ENCODE measurements at places on chromosomes 3 and 15. TPM values are rescaled to one million over a fixed set of nuclear protein-coding genes. Genes with fewer than 3 reads are reported as not detected.

Gene SOX14
- not detected for total RNA-seq

Gene P3H2
- 0.03 TPM for total RNA-seq

Gene NDN
- 4.0 TPM for total RNA-seq

Gene PODXL2
- total RNA-seq = 73.2 TPM

Gene IQCF5
- not detected for total RNA-seq

Gene ACAA1
- 14.2 TPM for total RNA-seq

Gene CCDC39
- 0.03 TPM for total RNA-seq

Gene RETNLB
- total RNA-seq = not detected

Gene LEKR1
- not detected for total RNA-seq

Gene AQP9
- total RNA-seq = not detected

Gene PRTG
- 3.3 TPM for total RNA-seq

Gene B4GALT4
- total RNA-seq = 16.1 TPM

Gene COPS2
- total RNA-seq = 58.6 TPM

Gene RTP2
- total RNA-seq = 0.27 TPM

Gene ARHGEF26
- 6.2 TPM for total RNA-seq

Gene TGM5
- 0.20 TPM for total RNA-seq

GRCh38 chr15:75380773-75381172 lies 12.4 kb upstream of the MAN2C1 start:
- no peak for DNase-seq

DNA sequence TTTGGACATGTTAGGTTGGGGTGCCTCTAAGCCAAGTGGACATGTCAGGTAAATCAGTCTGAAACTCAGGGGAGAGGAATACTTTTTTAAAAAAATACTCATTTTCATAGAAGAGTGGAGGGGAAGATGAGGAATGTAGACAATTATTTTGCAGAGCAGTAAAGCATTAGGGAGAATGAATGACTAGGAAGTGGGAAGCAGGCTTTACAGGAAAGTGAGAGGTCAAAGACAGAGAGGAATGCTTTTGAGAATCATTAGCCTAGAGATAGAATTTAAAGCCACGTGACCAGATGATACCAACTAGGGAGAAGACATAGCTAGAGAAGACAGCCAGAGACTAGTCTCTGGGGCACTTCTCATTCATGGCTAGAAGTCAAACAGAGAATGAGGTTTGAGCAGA lies 91.0 kb downstream of the RAD18 start:
- DNase-seq = no peak

GRCh38 chr15:69414701-69415167 lies 585 bp downstream of the KIF23 start:
- DNase-seq = peak; percentile 81

DNA sequence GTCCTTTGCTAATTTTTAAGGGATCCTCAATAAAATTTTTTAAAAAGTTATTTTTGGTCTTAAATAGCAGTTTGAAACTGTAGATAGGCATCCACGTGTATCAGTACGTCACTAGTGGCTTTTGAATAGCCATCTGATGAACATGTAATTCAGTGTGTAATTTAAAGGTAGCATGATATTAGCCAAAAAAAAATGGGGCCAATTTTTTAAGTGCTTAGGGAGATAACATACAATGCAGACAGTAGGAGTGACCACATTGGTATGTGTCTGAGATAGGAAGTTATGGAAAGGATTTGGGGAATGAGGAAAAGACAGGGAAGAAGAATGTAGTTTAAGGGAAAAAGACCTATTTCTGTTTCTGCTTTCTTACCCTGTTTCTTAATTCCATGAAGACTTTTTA lies 2.5 kb downstream of the AP4E1 start:
- no peak for DNase-seq

- DNase-seq = no peak
Measured at GRCh38 chr3:151969026-151969642, 95.7 kb downstream of the SUCNR1 start.

GRCh38 chr15:80452166-80452565 lies 48.0 kb downstream of the ARNT2 start:
- DNase-seq = no peak

GRCh38 chr3:116394365-116394764 lies 50.9 kb downstream of the LSAMP start:
- peak; percentile 19 for DNase-seq

- DNase-seq = no peak
Measured at GRCh38 chr3:196216089-196216564, at the start of gene SLC51A. SLC51A (plus strand) TSS chr3:196216534; CDS start chr3:196216713, 179 bp downstream.

GRCh38 chr3:99409961-99410360 lies 228.4 kb upstream of the COL8A1 start:
- DNase-seq = no peak

DNA sequence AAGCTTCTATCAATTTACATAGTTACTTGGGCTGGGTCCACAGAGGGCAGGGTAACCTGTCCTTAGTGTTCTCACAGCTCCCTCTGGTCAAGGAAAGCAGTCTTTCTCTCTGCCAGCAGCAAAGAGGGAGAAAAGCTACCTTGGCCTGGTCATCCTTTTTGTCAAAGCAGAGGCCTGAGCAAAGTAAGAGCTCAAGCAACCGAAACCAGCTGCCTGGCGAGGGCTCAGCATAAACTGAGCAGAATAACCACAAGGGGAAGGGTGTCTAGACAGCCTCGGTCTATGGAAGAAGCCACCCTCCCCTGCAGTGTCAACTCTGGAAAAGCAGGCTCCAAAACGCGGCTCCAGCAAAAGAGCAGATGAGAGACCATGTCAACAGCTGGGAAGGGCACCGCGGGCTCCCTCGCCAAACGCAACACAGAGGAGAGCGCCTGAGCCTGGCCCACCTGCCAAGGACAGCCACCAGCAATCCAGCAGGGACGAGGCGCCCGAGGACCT lies 17.4 kb downstream of the LRIG1 start:
- no peak for DNase-seq

GRCh38 chr3:175288621-175289020 lies 429.5 kb downstream of the NAALADL2 start:
- DNase-seq = no peak

DNA sequence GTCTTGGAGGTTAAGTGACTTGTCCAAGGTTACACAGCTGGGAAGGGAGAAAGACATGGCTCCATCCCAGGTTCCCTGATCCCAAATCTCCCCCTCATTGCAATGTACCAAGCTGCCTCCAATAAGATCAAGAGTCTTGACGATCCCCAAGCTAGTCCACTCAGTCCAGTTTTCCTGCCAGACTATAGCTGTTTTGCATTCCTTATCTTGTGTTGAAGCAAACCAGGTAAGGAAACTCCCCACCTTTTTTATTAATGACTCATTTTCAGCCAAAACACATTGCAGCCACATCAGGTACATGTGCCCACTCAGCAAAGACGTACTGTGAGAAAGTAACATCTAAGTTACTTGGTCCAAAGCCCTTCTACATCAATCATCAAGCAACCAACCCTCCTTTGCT lies 41.9 kb downstream of the LIPC start:
- peak; percentile 78 for DNase-seq

DNA sequence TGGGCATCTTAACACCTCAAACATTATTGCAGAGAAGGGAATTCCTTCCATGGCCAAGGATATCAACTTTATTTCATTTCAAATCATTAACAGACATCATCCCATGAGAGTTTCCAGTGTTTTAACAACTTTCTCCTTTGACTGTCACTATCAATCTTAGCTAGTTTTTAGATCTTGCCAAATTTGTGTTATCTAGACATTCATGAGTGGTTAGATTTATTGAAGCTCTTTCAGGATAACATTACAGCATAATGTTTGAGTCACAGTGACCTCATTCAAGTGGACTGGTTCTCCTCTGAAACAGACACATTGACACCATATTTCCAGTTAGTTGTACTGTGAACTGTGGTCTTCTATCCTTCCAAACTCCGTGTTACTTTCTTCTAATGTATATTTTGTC lies 8.6 kb upstream of the TNFAIP8L3 start:
- DNase-seq = peak; percentile 39

- DNase-seq = no peak
Measured at GRCh38 chr3:175103298-175103697, 244.2 kb downstream of the NAALADL2 start.

GRCh38 chr3:148457886-148458285 lies 239.8 kb upstream of the AGTR1 start:
- DNase-seq = no peak

- no peak for DNase-seq
Measured at GRCh38 chr15:55872471-55872870, 120.9 kb downstream of the NEDD4 start.

- DNase-seq = no peak
Measured at GRCh38 chr3:187369089-187369447, 883 bp downstream of the RTP4 start.

- no peak for DNase-seq
Measured at GRCh38 chr15:70147178-70147760, 49.6 kb upstream of the TLE3 start.

- DNase-seq = no peak
Measured at GRCh38 chr3:188396251-188396650, 242.3 kb downstream of the LPP start.

Data from HT1080 (cell line).